GM04503 (cell line): ENCODE measurements at places on chromosomes 2 and 18.

- DNase-seq, result peak; percentile 88
These were observed 602.9 kb downstream of the NYAP2 start for GRCh38 chr2:226002438-226002837.

- no peak for DNase-seq
These were observed 77.5 kb upstream of the TCF4 start for GRCh38 chr18:55665506-55665905.

GRCh38 chr2:169765523-169765922 is 31.9 kb downstream of the KLHL23 start:
- DNase-seq, result no peak

- DNase-seq, result no peak
These were observed 83.0 kb upstream of the TAF1B start for GRCh38 chr2:9760069-9760901.

- DNase-seq, result no peak
These were observed 405.3 kb downstream of the MBD2 start for GRCh38 chr18:53819174-53819573.

GRCh38 chr2:95530734-95531133 is 46.2 kb upstream of the TRIM43B start:
- DNase-seq, result no peak

GRCh38 chr2:113207021-113207420 is 33.2 kb downstream of the PSD4 start:
- no peak for DNase-seq

GRCh38 chr2:111706481-111707001 is 177.5 kb downstream of the ANAPC1 start:
- no peak for DNase-seq
